ENCODE measurements at places on chromosomes 7 and 10. TPM values are rescaled to one million over a fixed set of nuclear protein-coding genes. Genes with fewer than 3 reads are reported as not detected.

DNA sequence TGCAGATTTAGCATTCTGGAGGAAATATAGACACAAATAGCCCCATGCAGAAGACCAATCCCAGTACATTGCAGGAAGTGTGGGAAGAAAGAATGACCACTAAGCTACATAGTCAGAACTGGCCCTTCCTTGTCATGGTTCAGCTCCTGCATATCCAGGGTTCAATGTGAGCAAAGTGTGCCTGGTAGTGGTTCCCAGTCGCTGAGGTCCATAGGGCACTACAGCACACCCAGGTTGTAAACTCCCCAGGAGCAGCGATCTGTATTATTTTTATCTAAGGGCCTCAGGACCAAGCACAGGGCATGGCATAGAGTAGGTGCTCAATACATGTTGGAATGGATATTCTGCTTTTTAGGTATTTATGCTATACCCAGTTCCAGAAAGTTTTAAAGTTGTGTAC is 114.4 kb downstream of the RTKN2 start:
- no peak for DNase-seq

DNA sequence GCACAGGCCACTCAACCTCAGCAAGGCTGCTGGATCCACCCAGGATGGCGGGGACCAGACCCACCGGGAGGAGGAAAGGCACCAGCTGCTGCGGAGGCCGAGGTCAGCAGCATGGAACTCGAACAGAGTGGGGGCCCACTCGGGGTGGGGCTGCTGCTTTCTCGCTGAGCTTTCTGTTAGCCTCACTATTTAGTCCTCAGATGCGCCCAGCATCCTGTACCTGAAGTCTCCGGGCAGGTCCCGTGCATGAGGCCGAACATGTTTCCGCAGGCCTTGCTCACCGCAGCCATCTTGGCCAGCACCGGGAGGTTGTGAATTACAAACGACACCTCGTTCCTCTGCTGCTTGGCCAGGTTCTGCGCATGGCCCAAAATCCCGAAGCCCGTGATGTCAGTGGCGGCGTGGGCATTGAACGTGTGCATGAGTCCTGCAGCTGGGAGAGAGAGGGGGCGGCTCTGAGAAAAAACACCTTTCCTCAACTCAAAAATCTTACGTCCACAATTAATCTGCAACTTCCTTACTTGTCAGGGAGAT is 22.8 kb upstream of the PHYH start:
- no peak for DNase-seq

DNA sequence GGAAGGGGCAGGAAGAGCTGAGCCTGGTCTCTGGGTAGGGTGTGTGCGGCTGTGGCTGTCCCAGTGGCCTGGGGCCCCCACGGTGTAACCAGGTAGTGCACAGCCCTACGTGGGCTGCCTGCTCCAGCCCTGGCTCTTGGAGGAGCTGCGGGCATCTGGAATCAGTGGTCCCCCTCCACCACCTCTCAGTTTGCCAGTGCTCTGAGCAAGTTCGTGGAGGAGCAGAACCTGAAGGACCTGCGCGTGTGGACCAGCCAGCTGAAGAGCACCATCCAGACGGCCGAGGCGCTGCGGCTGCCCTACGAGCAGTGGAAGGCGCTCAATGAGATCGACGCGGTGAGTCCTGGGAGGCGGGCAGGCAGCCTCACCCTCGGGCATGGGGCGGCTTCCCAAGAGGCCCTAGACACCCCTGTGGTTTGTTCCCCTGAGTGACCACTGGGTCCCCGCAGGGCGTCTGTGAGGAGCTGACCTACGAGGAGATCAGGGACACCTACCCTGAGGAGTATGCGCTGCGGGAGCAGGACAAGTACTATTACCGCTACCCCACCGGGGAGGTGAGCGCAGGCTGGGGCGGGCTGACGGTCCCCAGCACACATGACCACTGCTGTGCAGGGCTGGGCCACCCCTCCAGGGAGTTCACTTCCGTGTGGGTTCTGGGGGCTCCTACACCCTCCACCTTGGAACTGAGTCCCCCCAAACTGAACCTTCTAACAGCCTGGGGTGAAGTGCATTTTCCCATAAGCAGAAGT is 18.6 kb downstream of the PFKFB3 start:
- DNase-seq: no peak

- peak; percentile 13 for DNase-seq
Observed at GRCh38 chr7:139618482-139619366, 95.2 kb downstream of the CLEC2L start.

CNPY1 gene
- total RNA-seq: not detected

PCLO gene
- 3.0 TPM for total RNA-seq

All from astrocyte (in vitro differentiated cells and primary cell).